ENCODE measurements at places on chromosomes 13 and 19.

DNA sequence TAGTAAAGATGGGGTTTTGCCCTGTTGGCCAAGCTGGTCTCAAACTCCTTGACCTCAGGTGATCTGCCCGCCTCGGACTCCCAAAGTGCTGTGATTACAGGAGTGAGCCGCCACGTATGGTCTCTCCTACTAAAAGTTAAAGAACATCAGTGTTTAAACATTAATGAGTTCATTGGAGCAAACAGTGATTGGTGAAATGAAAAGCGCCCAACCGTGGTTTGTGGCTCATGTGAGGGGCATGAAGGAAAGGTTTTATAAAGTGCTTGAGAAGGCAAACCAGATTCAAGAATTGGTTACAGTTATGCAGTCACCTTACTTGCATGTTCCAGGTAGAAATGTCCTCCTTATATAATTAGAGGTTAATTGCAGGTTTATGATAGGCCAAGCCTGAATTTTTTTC, 109.5 kb downstream of the ZNF675 start:
- no peak for DNase-seq
- H3K27me3 ChIP-seq: no peaks in the 10 kb centered on the region
- H3K27ac ChIP-seq: no peak overlapping the region

DNA sequence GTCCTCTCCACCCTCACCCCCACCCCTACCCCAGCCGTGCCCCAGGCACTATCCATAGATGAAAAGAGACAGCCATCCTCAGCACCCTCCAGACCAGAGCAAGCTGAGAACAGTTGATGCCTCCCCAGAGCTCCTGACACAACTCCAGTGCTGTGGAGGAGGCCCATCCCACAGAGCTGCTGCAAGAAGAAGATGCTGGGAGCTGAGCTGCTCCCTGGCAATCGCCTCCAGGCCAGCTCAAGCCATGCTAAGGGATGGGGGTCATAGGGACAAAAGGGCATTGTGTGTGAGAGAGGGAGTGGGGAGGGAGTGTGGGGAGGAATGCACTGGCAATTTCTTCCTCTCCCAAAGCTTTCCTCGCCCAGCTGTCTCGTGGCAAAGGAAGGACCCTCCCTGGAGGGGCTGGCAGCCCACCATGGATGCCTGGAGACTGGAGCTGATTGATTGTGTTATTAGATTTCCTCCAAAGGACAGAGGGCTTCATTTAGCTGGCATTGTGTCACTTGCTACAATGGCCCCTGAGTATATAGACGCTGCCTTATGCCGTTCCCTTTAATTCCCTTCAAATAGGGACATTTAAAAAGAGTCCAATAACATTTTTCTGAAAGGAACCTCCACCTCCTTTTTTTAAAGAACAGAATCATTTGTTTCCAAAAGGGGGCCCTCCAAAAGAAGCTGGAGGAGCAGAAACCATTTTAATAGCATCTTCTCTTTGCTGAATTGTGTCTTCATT, 476.4 kb downstream of the FOXO1 start:
- DNase-seq: peak; percentile 36
- no peaks in the 10 kb centered on the region for H3K36me3 ChIP-seq
- H3K4me1 ChIP-seq: peaks cover 3% of the 10 kb centered on the region
- no peak overlapping the region for H3K27ac ChIP-seq
- no peak overlapping the region for H3K4me3 ChIP-seq

- no peaks in the 10 kb centered on the region for H3K27me3 ChIP-seq
- H3K27ac ChIP-seq: no peak overlapping the region
- no peak overlapping the region for H3K4me3 ChIP-seq
- DNase-seq: no peak
- H3K36me3 ChIP-seq: no peaks in the 10 kb centered on the region
These were observed 51.5 kb upstream of the MRI1 start for GRCh38 chr19:13712767-13713201.

DNA sequence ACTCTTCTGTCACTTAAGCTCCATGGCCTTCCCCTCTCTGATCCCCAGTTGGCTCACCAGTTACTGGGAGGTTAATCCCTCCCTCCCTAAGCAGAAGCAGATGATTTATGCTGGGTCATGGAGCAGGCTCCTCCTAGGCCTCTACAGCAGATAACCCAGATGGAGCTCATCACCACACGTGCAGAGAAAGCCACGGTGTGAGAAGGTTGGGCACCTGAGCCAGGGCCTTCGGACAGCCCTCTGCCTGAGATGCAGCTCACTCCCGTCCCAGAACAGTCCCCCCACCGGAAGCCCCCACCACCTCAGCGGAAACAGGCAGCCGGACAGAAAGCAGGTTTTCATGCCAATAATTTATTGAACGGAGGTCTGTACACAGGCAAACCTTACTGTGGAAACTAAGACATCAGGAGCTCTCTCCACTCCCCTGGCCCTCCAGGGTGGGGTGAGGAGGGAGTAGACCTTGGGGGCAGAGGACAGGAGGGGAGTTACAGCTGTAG, 9.8 kb downstream of the ZNF526 start:
- H3K36me3 ChIP-seq: peaks cover 23% of the 10 kb centered on the region
- H3K4me1 ChIP-seq: no peaks in the 10 kb centered on the region
- H3K27ac ChIP-seq: no peak overlapping the region
- DNase-seq: no peak
- H3K4me3 ChIP-seq: no peak overlapping the region

DNA sequence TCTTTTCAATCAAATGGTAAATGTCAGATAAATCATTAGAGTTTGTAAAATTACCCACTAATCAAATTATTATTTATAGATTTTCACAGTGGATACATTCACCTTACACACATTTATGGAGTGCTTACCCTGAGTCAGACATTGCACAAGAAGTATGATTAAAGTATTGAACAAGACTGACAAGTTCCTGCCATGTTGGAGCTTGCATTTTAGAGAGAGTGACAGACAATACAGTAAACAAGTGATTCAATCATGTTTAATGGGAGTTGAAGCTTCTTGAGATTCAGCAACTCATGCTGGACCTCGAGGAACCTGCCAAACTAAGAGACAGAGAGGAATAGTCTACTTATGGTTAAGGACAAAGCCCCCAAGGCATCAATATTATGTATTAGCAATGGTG, 487.8 kb downstream of the PCDH17 start:
- H3K27ac ChIP-seq: no peak overlapping the region
- H3K4me3 ChIP-seq: no peak overlapping the region
- DNase-seq: no peak
- no peaks in the 10 kb centered on the region for H3K4me1 ChIP-seq
- no peaks in the 10 kb centered on the region for H3K27me3 ChIP-seq
- no peaks in the 10 kb centered on the region for H3K36me3 ChIP-seq

DNA sequence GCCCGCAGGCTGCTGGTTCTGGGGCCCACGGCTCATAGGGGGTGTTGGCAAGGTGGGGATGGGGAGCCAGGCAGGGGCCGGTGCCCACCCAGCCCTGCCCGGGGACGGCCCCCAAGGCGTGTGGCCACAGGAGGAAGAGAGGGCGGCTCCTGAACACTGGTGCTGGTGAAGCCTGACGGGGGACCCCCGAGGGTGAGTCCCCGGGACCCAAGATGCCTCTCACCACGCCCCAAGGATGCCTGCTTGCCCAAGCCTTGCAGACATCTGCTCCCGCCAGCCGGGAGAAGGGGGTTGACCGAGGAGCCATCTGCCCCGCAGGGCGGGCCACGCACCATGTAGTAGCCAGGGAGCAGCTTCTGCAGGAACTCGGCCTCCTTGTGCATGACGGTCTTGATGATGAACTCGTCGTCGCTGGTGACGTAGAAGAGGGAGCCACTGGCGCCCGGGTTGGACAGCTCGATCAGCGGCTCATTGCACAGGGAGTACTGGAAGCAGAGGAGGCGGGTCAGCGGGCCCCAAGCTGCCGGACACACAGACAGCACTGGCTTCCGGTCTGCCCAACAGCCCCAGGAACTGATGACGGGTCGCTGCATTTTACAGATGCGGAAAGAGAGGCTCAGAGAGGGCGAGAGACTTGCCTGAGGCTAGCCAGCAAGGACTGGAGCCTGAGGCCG, 29.6 kb upstream of the CACTIN start:
- no peak overlapping the region for H3K4me3 ChIP-seq
- H3K36me3 ChIP-seq: no peaks in the 10 kb centered on the region
- H3K4me1 ChIP-seq: no peaks in the 10 kb centered on the region
- no peaks in the 10 kb centered on the region for H3K27me3 ChIP-seq
- no peak overlapping the region for H3K27ac ChIP-seq
- DNase-seq: no peak

- H3K4me1 ChIP-seq: peaks cover 6% of the 10 kb centered on the region
- peak; percentile 99 for DNase-seq
- no peaks in the 10 kb centered on the region for H3K27me3 ChIP-seq
- H3K36me3 ChIP-seq: no peaks in the 10 kb centered on the region
- H3K4me3 ChIP-seq: peak overlapping the region; percentile 15
These were observed 18.5 kb downstream of the SLC27A1 start for GRCh38 chr19:17488593-17489391.

GRCh38 chr13:28441529-28441928, 53.4 kb downstream of the FLT1 start:
- no peak for DNase-seq
- no peaks in the 10 kb centered on the region for H3K36me3 ChIP-seq
- no peak overlapping the region for H3K27ac ChIP-seq

- no peak for DNase-seq
- H3K36me3 ChIP-seq: no peaks in the 10 kb centered on the region
- H3K27me3 ChIP-seq: no peaks in the 10 kb centered on the region
These were observed 36.1 kb downstream of the PTPRS start for GRCh38 chr19:5304486-5304885.

- peak; percentile 72 for DNase-seq
- H3K27me3 ChIP-seq: no peaks in the 10 kb centered on the region
- H3K4me1 ChIP-seq: peaks cover 4% of the 10 kb centered on the region
These were observed 2.7 kb upstream of the HNRNPL start for GRCh38 chr19:38852231-38853044.

DNA sequence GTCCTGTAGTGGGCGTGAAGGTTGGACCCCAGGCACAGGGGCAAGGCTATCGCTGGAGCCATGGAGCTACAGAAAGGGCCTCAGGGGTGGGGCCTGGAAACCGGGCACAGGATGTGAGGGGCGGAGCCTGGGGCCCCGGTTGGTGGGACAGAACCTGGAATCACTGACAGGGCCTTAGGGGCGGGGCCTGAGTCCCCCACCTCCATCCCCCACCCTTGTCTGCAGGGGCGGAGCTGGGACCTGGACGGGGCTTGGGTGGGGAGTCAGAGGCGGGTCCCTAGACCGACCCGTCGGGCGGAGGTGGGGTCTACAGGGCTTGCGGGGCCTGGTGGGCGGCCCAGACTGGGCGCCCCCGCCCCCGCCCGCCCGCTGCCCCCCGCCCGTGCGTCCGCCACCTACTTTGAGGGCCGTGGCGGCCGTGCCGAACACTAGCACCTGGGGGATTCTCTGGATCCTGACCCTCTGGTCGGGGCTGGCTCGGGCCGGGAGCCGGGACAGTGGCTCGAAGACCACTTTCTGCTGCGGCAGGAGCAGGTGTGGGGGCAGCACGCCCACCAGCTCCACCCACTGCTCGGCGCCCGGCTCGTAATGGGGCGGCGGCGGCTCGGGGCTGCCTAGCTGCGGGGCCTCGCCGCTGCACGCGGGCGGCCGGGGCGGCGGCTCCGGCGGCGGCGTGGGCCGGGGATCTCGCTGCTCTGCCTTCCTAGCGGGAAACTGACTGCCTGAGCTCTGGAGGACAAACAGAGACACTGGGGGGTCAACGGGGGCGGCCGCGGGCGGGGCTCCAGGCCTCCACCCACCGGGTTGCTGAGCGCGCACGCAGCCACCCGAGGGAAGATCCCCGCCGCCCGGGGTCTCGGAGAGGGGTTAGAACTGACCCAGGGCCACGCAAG, 26.3 kb downstream of the DCAF15 start:
- H3K27me3 ChIP-seq: no peaks in the 10 kb centered on the region
- peak overlapping the region; percentile 80 for H3K27ac ChIP-seq
- H3K4me1 ChIP-seq: peaks cover 3% of the 10 kb centered on the region
- peak; percentile 98 for DNase-seq
- H3K4me3 ChIP-seq: peak overlapping the region; percentile 23

DNA sequence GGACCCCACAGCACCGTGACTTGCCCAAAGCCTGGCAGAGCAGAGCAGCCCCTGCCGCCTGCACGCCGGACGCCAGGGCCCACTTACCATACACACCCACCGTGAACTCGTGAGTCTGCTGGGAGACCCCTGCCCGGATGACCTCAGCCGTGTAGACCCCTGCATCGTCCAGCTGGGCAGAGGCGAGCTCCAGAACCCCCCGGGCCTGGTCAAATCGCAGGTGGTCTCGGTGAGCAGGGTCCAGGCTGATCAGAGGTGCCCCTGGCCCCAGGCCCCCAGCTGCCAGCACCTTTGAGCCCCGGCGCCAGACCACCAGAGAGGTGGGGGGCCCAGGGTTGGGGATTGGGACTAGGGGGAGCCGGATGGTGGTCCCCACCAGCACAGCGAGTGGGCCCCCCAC, 873 bp downstream of the VSIG10L start:
- peaks cover 5% of the 10 kb centered on the region for H3K4me1 ChIP-seq
- no peak overlapping the region for H3K27ac ChIP-seq
- no peaks in the 10 kb centered on the region for H3K27me3 ChIP-seq
- H3K4me3 ChIP-seq: no peak overlapping the region

GRCh38 chr13:86765462-86765861, 905.7 kb upstream of the SLITRK5 start:
- H3K4me3 ChIP-seq: no peak overlapping the region
- no peaks in the 10 kb centered on the region for H3K27me3 ChIP-seq
- DNase-seq: no peak

- H3K27me3 ChIP-seq: no peaks in the 10 kb centered on the region
- no peaks in the 10 kb centered on the region for H3K36me3 ChIP-seq
- DNase-seq: no peak
- no peak overlapping the region for H3K27ac ChIP-seq
These were observed 32.3 kb upstream of the ZNF536 start for GRCh38 chr19:30339624-30340525.

DNA sequence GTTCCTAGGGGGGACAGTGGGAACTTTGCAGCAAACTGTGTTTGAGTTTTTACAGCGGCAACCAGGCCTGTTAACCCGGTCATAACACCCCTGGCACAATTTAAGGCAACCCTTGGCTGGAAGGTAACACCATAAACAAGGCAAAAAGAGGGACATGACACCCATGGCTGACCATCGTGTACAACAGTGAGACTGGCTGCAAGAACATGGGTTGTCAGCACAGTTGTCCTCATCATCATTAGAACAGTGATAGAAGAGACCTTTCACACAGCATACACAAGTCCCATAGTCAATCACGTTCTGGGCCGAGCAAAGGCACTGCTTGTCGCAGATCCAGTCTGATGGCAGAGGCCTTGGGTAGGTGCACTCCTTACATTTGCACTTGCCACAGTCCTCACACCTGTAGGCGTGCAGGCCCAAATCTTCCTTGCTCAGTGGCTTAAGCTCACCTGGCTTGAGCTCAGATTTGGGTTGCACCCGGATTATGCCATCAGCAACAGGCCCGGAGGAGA, 4.1 kb downstream of the SPRY2 start:
- no peak overlapping the region for H3K27ac ChIP-seq
- peak overlapping the region; percentile 62 for H3K4me3 ChIP-seq
- H3K36me3 ChIP-seq: peaks cover 11% of the 10 kb centered on the region
- H3K4me1 ChIP-seq: peaks cover 7% of the 10 kb centered on the region

GRCh38 chr19:2477732-2478191, 1.8 kb downstream of the GADD45B start:
- H3K27ac ChIP-seq: no peak overlapping the region
- no peak for DNase-seq
- no peaks in the 10 kb centered on the region for H3K27me3 ChIP-seq
- H3K4me1 ChIP-seq: no peaks in the 10 kb centered on the region
- H3K36me3 ChIP-seq: no peaks in the 10 kb centered on the region
- H3K4me3 ChIP-seq: peak overlapping the region; percentile 99
